ENCODE measurements at places on chromosomes 7 and 10.

GRCh38 chr10:124727361-124727960 is 16.7 kb downstream of the FAM53B start:
- DNase-seq, result no peak

DNA sequence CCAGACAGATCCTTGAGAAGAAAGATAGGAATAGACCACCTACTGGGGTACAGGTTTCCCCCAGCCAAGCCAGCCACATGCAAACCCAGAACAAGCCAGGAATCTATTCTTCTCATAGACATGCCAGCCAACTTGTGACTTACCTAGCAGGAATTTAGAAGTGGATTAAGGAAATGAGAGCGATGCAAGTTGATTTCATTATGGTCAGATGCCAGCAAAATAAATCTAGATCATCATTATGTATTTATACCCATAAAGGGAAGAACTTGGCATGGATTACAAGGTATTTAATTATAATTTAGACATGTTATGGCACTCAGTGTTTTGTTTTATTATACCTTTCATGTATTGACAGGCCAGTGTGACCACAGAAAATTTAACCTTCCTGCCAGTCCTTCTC is 32.8 kb downstream of the SLC35G1 start:
- no peak for DNase-seq

- peak; percentile 42 for DNase-seq
Observed at GRCh38 chr7:150580638-150581394, 13.6 kb downstream of the GIMAP4 start.

DNA sequence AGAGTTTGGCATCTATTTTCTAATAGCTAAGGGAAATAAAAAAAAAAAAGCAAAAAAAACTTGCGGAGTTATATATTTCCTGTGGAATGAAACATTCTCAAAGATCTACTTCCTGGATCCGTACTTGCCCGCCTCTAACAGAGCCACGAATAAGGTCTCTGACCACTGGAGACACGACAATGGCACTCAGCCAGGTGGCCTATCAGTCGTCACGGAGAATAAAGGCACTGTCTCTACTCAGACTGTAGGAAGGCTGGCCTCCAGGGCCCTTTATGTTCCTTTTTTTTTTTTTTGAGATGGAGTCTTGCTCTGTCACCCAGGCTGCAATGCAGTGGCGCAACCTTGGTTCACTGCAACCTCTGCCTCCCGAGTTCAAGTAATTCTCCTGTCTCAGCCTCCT is 58.7 kb downstream of the RGS10 start:
- DNase-seq, result no peak
